Germinal center (tissue), 1 donor: ENCODE measurements at places on chromosomes 13 and 19.

DNA sequence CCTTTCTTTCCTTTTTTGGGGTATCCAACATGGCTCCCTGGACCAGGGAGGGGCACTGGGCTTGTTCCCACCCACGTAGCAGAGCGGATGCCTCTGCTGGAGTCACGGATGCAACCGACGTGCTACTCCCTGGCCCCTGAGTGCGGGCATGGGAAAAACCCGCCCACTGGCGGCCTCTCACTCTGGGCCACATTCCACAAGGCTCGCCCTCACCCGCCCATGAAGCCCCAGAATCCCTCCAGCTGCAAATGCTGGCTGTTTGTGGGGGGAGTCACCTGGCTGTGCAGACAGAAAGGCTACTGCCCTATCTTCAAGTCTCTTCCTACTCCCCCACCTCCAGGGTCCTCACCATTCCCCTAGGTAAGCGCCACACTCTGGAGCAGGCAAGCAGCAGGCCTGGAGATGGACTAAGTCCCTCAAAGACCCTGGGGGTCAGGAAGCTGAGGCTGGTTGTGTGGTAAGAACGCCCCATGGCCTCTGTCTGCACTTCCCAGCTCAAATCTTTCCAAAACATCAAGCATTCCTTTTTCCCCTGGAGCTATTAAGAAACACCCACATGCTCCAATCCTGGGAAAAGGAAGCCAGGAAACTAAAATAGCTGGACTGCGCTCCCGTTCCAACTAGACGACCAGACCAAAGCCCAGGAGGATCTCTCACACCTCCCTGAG lies 17.9 kb upstream of the EPHX3 start:
- DNase-seq = no peak

GRCh38 chr13:101026736-101027398 lies 352.3 kb upstream of the TMTC4 start:
- no peak for DNase-seq

GRCh38 chr19:51986309-51987291 lies at the start of gene ZNF350:
ZNF350 (minus strand) TSS chr19:51986840; CDS start chr19:51974360, 12,480 bp downstream.
- DNase-seq = peak; percentile 82

DNA sequence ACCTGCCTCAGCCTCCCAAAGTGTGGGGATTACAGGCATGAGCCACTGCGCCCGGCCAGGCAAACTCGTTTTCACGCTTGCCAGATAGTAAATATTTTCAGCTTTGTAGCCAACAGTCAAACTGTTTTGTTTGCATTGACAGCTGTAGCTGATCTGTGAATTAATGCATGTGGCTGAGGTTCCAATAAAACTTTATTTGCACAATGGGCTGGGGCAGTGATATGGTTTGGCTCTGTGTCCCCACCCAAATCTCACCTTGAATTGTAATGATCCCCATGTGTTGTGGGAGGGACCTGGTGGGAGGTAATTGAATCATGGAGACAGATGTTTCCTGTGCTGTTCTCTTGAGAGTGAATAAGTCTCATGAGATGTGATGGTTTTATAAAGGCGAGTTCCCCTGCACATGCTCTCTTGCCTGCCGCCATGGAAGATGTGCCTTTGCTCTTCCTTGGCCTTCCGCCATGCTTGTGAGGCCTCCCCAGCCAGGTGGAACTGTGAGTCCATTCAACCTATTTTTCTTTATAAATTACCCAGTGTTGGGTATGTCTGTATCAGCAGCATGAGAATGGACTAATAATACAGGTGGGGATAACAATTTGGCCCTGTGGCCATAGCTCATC lies 22.4 kb upstream of the RANBP3 start:
- no peak for DNase-seq

DNA sequence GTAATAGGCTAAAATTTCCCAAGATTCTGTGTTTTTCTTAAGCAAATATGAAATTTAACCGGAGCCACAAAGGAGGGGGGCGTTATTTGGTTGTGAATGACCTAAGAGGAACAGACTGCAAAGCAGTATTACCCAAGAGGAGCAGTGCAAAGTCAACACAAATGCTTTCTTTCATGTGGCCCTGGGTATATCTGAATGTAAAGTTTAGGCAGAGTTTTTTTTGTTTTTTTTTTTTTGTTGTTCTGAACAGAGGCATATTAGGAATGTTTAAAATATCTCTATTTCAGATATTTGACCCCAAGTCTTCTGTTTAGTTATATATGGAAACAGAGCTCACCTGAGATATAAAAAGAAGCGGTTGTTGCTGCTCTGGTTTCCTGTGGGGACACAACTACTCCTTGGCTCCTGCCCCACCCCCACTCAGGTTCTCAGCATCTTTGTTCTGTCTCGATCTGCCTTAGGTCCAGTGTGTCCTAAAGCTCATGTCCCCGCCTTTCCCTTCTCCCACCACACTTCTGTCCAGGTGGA lies 220.7 kb downstream of the RFC3 start:
- no peak for DNase-seq

DNA sequence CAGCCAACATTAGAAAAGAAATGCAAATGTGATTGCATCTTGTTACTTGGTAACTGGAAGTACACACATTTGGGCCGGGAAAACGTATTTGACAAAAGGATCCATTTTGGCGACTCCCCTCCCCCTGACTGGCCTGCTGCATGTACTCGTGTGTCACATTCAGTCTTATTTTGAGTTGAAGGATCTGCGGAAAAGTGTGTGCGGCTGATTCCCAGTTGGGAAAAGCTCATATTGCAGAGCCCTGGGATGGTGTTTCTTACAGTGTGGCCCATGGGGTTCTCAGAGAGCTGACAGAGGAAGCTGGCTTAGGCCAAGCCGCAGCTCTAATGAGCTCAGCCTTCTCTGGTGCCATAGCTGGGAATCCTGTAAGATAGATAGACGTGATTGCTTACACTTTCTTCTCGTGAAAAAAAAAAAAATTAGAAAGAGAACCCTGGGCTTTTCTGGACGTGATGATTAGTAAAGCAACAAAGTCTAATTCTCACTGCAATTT lies 170.3 kb upstream of the ARGLU1 start:
- no peak for DNase-seq

DNA sequence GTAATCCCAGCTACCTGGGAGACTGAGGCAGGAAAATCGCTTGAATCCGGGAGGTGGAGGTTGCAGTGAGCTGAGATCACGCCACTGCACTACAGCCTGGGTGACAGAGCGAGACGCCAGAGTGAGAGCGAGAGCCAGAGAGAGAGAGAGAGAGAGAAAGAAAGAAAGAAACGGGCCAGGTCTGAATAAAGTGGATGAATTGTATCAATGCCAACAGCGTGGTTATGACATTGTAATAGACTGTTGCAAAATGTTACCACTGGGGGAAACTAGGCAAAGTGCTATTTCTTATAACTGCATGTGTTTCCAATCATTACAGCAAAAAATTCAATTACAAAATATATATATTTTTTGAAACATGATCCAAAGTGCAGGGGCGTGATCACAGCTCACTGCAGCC lies 11.8 kb upstream of the BTBD2 start:
- DNase-seq = no peak

- DNase-seq = no peak
Observed at GRCh38 chr19:41480336-41480735, 37.4 kb downstream of the ERICH4 start.

DNA sequence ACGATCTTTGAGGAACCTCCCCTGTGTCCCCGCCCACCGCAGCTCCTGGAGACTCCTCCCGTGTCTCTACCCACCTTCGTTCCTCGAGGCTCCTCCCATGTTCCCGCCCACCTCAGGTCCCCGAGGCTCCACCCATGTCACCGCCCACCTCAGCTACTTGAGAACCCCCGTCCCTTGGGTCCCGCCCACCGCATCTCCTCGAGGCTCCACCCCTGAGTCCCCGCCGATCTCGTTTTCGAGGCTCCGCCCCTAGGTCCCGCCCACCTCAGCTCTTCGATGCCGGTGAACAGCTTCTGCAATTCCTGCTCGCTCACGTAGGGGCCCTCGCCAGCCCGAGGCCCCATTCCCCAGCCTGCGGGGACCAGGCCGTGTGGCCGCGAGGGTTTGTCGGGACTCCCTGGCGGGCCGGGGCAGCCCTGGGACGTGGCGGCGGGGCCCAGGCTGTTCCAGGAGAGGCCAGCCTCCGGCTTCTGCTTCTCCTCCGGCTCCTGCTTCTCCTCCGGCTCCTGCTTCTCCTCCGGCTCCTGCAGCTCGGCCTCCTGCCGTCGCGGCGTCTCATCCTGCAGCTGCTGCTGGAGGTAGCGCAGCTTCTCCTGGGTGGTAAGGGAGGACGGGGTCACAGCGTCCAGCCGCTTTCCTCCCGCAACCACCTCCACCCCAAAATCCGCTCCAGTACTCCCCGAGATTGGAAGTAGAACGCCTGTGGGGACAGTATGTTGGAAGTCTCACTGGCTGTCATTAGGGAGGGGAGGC lies 16.7 kb downstream of the TSKS start:
- peak; percentile 87 for DNase-seq

- DNase-seq = no peak
Observed at GRCh38 chr13:110266983-110267382, 40.0 kb downstream of the COL4A1 start.

DNA sequence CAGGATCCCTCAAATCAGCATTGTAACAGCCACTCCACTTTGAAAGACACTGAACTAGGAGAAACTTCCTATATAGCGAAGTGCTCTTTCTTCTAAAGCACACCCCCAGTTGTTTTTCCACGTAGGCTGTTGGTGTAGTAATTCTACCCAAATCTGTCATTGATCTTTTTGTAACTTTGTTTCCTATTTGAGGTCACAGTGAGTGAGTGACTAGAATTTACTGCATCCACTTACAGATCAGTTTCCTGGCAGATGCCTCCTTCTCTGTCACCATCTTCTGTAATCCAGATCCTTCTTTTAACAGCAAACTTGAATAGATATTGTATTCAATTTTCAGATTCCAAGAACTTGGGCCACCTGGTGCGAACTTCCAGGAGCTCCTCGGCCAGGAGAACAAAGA lies 15.3 kb downstream of the ZAR1L start:
- no peak for DNase-seq

GRCh38 chr13:103371271-103371670 lies 305.1 kb upstream of the SLC10A2 start:
- no peak for DNase-seq

GRCh38 chr19:32104850-32105235 lies 240.6 kb upstream of the ZNF507 start:
- DNase-seq = no peak

DNA sequence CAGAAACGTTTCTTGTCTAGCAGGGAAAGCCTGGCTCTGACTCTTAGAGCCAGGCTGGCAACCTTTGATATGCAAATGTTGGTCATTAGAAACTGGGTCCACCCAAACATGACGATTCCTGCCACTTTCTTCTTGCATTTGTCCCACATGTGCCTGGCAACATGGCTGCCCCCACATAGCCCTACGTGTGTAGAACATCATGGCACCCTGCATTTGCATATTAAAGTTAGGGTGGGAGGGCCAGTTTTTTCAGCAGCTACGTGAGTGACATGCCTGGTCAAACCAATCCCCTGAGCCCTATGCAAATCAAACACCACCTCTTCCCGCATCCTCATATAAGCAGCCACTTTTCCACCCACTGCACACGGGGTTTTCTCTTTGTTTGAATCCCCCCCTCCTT lies 95.0 kb downstream of the LIG4 start:
- no peak for DNase-seq

- DNase-seq = no peak
Observed at GRCh38 chr19:27765912-27766725, 1446.8 kb downstream of the UQCRFS1 start.

DNA sequence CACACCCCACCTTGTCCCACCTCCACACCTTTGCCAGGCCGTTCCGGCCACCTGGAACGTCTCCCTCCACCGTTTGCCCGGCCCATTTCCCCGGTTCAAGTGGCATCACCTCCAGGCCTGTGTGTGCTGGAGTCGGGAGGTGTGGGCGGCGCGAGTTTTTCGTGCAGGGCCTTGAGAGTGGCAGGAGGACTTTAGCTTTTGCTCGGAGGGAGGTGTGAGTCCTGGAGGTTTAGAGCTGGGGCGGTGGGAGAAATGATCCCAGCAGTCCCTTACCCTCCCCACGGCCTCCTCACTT lies 4.3 kb upstream of the PALM start:
- DNase-seq = no peak

DNA sequence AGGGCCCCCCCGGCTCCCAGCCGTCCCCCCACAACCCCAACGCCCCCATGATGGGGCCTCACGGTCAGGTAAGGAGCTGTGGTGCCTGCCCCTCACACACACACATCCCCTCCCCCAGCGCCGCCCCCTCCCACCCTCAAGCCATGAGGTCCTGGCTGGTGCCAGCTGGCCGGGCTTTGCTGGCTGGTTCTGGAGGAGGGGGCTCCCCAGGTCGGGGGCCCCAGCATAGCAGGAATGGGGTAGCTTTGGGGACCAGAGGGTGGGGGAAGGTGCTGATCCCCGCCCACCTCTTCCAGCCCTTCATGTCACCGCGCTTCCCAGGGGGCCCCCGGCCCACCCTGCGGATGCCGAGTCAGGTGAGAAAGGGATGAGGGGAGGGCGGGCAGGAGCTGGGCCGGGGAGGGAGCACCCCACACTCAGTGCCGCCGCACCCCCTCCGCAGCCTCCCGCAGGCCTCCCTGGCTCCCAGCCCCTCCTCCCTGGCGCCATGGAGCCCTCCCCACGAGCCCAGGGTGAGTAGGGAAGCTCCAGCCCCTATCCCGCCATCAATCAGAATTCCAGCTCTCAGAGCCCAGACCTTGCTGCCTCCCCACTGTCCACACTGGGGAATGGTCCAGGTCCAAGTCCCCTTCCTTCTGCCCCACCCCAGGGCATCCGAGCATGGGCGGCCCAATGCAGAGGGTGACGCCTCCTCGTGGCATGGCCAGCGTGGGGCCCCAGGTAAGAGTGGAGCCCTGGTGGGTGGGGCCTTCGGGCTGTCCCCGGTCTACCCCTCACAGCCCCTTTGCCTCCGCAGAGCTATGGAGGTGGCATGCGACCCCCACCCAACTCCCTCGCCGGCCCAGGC lies 6.4 kb downstream of the ISYNA1 start:
- DNase-seq = no peak

DNA sequence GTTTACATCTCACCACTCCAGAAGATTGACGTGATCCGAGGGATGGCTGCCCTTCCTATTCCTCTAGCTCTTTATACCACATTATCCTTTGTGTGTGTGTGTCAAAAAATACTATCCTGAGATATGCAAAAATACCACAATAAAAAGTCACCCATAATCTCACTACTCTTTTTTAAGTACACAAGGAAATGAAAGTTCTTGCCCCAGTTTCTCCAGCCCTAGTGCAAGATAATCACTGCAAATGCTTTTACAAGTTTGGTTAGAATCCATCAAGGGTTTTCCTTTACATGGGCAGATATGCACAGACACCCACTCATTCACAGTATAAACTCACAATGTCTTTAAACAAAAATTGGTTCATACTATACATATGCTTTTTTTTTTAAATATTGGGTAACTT lies 89.3 kb downstream of the DIAPH3 start:
- no peak for DNase-seq

DNA sequence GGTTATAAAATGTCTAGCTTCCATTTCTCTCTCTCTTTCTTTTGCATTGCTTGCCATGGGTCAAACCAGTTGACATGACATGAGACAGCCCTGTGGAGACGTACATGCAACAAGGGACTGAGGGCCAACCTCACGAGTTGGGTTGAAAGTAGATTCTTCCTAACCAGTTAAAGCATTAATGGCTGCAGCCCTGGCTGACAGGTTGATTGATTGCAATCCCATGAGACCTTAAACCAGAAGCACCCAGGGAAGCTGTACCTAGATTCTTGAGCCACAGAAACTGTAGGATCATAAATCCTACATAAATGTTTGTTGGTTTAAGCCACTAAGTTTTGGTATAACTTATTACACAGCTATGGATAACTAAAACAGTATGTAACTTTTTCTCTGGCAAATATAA lies 373.8 kb downstream of the DACH1 start:
- DNase-seq = no peak
